Myocyte (in vitro differentiated cells): ENCODE measurements at places on chromosomes 6 and 20.

DNA sequence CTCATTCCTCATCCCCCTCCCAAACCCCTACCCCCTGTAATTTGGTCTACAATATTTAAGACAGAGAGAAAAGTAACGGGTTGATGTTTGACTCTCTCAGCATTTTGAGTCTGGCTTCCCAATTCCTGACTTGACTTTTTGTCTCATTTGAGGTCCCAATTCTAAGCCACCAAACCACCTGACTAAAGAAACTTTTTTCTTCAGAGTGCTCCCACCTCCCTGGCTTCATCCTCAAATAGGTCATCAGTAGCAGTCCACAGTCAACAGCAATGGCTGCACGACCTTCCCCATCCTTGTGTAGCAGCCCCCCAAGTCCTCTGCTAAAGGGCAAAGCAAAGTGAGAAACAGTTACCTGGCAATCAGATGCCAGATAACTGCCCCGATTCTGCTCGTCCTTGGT, 1.8 kb downstream of the PLEKHG1 start:
- no peak for DNase-seq

- DNase-seq, result no peak
Observed at GRCh38 chr6:169266746-169267591, 13.3 kb upstream of the THBS2 start.

- DNase-seq, result no peak
Observed at GRCh38 chr6:15682965-15683822, 20.4 kb upstream of the DTNBP1 start.

DNA sequence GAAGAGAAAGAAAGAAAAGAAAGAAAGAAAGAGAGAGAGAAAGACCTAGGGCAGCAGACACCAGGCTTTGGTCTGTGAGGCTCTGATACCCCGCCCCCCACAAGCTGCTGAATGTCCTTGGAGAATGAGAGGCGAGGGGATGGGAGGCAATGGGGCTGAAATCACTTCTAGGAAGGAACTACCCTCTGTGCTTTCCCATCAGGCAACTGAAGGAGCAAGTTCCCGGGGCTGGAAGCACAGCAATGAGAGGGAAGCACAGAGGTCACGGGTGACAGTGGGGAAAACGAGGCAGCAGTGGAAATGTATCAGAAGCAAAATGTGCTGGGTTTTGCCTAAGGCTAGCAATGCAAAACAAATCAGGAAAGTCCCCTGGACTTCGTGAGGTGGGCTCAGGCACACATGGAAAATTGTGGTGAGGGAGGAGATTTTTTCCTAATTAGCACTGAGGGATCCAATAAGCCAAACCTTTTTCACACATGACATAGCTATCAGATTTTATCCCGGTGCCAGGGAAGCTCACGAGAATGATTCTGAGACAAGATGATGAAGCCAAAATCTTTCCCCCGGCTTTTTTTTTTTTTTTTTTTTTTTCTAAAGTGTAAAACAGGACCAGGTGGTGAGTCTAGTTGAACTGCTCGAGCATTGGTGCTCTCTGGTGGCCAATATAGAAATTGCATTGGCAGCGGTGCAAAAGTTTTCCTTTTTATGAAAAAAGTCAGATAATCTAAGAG, 16.8 kb upstream of the ARFGEF2 start:
- peak; percentile 72 for DNase-seq

DNA sequence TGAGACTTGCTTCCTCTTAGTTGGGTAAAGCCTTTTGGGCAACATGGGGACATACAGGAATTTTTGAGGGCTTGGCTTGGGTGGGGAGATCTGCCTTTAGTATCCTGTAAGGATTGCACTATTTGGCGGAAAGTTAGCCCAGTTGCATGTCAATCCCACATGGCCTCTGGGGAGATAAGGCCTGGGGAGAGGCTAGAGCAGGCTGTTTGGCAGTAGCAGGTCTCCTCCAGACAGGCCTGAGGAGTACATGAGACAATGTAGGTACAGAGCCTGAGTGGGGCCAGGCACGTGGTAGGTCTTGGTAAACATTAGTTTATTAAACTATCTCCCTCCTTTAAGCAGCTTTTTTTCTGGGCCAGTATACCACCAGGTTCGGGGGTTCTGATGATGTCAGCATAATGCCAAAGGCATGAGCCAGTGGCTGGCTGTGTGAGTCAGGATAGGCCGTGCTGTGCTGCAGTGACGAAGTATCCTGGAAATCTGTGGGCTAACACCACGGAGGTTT, 147.9 kb downstream of the VEGFA start:
- DNase-seq, result no peak

DNA sequence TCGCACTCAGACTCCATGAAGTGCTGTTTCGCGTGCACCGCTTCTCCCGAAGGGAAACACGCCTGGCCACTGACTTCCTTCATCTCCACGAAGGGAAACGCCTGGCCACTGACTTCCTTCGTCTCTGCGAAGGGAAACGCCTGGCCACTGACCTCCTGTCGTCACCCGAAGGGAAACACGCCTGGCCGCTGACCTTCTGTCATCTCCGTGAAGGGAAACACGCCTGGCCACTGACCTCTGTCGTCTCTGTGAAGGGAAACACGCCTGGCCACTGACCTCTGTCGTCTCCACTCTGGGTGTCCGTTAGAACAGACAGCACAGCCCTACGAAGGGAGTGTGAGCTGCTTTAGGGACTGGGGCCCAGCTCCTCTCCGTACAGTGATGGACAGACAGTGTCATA, 17.1 kb upstream of the ADRM1 start:
- DNase-seq, result no peak
